ENCODE measurements at places on chromosomes 2 and 18.
A peak's percentile ranks its signal among the peaks of the same experiment; 100 is the strongest.

DNA sequence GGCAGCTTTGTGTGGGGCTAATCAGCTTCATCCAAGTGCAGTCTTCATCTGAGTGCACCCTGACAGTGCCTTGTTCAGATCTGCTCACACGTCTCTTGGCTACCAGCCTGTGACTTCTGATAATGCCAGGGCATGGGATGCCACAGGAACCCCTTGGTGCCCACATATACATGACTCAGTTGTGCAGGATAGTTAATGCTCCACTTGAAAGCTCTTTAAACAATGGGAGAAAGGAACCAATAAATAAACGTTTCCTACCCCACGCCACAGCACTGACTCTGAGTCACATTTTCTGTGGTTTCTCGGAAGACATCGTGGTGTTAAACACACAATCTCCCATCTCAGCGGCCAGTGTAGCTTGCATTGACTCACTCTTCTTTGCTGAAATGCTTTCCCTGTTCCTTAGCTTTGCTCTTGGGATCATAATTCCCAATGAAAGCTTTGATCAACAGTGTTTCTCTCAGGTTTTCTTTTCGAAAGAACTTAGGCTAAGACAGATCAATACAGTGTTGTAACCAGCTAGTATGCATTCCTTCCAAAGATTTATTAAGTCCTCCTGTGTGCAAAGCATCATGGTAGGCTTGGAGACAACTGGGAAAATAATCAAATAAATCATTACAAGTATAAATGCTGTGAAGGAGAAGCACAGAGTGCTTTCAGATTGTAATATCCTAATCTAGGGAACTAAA is 142.0 kb downstream of the COPS8 start:
- peak; percentile 27 for DNase-seq

DNA sequence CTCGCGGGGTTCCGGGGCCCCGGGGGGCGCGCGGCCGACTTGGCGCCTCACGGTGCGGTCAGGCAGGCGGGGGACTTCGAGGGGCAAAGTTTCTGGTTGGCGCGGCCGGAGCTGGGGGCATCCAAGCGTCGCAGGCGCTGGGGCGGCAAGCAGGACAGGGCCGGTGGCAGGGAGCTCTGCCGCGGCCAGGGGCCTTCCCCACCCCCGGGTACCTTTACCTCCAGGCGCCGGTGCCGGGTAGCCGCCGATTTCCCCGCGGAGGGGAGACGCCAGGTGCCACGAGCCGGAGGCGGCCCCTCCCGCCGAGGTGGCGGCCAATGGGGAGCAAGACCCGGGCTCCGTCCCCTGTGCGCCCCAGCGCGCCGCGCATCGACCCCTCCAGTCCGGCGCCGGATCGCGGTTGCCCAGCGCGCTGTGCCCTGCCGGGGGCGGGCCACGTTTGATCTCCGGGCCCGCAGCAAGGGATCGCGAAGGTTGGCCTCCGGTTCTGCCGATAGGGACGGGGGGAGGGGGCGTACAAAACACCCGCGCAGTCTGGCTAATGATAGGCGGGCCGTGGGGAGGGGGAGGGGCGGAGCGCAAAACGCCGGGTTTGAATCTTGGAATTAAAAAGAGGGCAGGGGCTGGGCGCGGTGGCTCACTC is at the start of gene ST8SIA5:
Gene ST8SIA5 (minus strand): TSS at position 495 of the 643 bp plus-strand sequence. CDS start 545 bp downstream, outside the sequence.
- peak; percentile 7 for DNase-seq

DNA sequence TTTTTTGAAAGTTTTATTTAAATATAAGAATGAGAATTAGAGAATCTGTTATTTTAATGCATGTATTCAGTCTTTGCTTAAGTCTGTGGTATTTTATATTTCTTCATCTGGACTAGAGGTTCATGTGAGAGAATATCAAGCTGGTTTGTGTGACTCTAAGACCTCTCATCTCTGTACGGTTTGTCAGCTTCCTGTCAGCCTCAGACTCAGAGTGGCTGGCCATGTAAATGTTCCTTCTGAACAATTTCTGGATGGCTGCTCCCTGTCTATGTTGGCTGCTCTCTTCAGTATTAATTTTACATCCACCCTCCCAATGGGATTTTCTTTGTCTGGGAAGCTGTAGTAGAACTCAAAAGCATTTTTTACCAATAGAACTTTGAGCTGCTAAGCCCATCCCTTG is 225.3 kb upstream of the THUMPD2 start:
- no peak for DNase-seq

DNA sequence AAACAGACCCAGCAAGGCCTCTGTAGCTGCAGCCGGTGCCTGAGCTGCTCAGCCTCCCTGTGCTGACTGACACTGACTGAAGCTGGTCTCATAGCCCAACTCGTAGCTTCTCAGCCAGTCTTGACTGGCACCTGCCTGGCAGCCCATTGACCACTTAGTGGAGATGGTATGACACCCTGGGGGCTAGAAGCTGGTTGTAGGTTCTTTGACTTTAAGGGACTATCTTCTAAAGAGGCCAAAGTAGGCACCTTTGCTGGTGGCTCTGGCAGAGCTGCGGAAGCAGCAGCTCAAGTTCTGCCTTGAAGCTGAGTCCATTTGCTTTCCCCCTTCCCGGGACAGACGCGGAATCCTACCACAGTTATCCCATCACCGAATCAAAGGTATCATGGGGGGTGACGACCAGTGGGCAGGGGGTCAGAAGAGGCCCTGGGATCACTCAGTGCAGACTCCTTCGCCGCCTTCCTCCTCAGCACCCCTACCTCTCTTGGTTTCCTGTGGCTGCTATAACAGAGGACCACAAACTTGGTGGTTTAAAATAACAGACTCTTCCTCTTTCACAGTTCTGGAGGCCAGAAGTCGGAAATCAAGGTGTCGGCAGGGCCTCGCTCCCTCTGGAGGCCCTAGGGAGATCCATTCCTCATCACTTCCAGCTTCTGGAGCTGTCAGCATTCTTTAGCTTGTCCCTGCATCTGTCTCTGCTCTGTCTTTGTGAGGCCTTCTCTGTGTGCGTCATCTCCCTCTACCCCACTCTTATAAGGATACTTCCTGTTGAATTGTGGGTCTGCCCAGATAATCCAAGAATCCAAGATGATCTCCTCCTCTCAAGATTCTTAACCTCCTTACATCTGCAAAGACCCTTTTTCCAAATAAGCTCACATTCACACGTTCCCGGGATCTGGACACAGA is 13.7 kb upstream of the FOSL2 start:
- no peak for DNase-seq

GRCh38 chr2:178514664-178515063 is 34.4 kb downstream of the PLEKHA3 start:
- peak; percentile 23 for DNase-seq

- DNase-seq: no peak
Measured at GRCh38 chr2:196750291-196750923, 49.1 kb downstream of the GTF3C3 start.

- no peak for DNase-seq
Measured at GRCh38 chr18:50629148-50629631, 69.3 kb downstream of the MAPK4 start.

- peak; percentile 51 for DNase-seq
Measured at GRCh38 chr2:231104115-231104713, 20.6 kb downstream of the HTR2B start.

- DNase-seq: no peak
Measured at GRCh38 chr2:55712477-55713060, 18.9 kb upstream of the PNPT1 start.

- no peak for DNase-seq
Measured at GRCh38 chr2:106147159-106147558, 46.9 kb downstream of the UXS1 start.

DNA sequence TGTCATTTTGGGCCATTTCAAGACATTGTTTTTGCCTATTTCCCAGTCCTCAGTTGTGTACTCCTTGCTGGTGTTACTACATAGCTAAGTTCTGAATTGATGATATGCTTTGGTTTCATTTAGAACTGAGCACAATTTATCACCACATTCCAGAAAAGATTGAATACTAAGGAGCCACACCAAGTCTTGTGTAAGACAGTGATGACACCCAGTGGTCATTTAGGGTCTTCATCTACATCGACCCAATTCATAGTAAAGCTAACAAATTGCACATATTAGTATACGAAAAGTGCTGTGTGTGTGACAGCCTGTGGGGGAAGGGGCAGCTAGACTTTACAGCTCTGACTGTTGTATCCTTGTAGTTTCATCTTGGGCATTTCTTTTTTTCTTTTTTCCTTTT is 10.9 kb upstream of the DLX2 start:
- DNase-seq: no peak

DNA sequence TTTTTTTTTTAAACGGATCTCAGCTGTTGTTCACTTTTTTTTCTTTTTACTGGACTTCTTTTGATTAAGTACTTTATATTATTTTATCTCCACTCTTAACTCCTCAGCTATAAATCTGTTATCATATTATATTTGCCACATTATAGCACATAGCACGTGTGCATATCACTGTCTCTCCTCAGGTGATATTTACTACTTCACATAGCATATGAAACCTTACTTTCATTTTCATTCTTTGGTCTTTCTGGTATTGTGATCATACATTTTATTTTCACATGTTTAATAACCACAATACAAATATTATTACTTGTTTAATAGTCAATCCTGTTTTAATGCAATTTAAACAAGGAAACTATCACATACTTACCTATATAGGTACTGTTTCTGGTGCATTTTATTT is 993.1 kb upstream of the TMEFF2 start:
- DNase-seq: no peak

DNA sequence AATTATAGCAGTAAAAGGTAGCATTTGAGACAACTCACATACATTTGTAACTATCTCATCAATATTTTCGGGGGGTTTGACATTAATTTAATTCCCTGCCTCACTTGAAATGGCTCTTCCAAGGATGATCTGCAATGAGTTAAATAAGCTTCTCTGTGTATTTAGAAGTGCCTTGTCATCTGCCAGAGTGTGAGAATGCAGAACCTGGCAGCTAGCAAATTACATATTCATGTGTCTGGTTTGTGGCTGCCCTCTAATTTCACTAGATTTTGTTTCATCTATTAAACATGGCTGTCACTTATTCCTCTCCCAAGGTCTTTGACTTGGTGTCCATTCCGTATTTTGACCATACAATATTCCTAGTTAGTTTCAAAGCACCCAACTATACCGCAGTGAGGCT is 158.3 kb upstream of the CAVIN2 start:
- no peak for DNase-seq

DNA sequence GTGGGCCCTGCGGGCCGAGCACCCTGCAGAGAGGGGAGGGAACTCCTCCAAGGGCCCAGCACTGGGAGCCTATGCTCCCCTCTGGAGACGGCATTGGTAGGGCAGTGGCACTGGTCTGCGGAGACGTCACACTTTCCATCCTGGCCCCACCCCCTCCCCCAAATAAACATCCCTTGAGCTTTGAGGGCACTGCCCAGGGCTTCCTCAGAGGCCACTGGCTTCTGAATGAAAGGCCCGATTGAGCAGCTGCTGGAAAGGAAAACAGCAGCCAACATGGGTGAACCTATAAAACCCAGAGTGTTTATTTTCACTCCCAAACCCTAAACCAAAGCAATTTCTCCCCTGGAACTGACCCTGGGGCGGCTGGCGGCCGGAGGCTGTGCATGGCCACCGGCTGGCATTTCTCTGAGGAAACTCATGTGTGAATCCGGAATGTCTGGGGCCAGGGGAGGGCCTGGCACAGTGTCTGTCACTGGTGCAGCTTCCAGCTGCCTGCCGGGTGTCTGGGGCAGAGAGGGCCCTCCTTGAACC is 138.9 kb downstream of the DYSF start:
- no peak for DNase-seq

Data from stimulated activated naive CD8-positive, alpha-beta T cell treated with anti-CD3 and anti-CD28 coated beads, Interleukin-15, Interleukin-2, amounts not matched to agents 100 U/mL and 50 U/mL, for 24 hours (primary cell).